ENCODE measurements at places on chromosomes 3 and 15.

DNA sequence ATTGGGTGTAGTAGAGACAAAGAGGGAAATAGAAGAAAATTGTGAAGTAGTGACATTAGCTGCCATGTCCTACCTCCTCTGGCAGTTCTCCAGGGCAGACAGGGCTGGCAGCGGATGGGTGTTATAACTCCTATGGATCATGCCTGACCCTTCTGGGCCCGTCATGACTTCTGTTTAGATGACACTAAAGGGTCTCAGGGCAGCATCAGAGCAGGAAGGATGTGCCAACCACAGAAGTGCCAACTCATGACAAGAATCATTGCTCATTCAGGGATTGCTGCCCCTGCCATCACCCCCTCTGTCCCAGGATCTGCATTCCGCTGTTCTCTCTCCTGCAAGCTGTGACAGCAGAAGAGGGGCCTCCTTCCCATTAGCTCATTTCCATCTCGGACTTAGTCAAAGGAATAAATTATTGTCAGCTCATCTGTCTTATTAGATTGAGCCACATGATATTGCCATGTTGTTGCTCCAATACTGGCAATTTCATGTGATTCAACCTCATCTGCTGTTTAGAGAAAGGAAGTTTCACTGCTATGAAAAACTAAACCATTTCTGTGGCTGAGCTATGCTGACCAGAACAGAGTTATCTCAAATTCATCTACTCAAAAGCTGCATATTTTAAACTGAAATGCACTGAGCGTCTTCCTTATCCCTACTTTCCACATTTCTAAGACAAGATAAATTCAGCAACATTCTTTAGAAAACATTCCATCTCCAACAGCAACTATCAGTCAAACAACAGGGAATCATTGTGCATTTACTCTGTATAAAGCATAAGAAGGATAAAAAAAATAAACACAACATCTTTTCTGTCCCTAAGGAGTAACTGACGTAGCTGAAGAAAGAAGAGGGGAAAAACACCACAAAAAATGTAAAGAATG, 271.6 kb downstream of the FHIT start:
- no peak for DNase-seq

- no peak for DNase-seq
These were observed 307.6 kb upstream of the LRRFIP2 start for GRCh38 chr3:37481982-37482381.

- DNase-seq = peak; percentile 43
These were observed 96.6 kb downstream of the SLC9A9 start for GRCh38 chr3:143751643-143752178.

DNA sequence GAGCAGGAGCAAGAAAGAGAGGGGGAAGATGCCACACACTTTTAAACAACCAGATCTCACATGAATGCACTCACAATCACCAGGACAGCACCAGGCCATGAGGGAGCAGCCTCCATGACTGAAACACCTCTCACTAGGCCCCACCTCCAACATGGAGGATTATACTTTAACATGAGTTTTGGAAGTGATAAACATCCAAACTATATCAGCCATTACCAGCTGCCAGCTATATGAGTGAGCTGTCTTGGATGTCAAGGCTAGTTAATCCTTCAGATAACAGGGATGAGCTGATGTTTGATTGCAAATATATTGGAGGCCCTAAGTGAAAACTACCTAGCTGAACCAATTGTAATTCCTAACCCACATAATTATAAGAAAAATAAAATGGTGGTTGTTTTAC, 108.4 kb upstream of the DCBLD2 start:
- no peak for DNase-seq

DNA sequence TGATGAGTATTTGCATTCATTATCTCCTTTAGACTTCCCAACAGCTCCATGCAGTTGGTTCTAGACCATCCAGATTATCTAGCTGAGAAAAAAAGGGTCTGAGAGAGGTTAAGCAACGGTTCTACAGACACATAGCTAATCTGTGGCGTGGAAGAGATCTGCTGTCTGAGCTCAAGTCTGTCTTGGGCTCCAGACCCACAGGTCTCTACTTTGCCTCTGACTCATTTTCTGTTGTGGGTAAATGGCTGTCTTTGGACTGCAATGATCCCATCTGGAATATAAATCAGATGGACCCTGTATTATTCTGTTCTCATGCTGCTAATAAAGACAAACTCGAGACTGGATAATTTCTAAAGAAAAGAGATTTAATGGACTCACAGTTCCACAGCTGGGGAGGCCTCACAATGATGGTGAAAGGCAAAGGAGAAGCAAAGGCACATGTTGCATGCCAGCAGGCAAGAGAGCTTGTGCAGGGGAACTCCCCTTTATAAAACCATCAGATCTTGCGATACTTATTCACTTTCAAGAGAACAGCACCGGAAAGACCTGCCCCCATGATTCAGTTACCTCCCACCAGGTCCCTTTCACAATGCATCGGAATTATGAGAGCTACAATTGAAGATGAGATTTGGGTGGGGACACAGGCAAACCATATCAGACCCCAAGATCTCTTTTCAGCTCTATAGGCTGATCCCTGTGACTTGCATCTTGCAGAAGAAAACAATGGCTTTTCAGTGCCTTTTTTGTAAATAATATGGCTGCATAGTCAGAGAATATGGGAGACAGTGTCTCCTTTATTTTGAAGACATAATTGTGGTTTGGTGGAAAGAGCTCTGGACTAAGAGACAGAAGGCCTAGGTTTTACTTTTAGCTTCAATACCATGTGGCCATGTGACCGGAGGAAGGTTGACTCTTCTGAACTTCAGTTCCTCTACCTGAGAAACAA, 24.7 kb downstream of the CEMIP start:
- DNase-seq = peak; percentile 58

GRCh38 chr3:110814170-110815007, 257.2 kb upstream of the NECTIN3 start:
- DNase-seq = peak; percentile 76

- DNase-seq = no peak
These were observed 412.4 kb downstream of the RAP2B start for GRCh38 chr3:153574445-153574844.

DNA sequence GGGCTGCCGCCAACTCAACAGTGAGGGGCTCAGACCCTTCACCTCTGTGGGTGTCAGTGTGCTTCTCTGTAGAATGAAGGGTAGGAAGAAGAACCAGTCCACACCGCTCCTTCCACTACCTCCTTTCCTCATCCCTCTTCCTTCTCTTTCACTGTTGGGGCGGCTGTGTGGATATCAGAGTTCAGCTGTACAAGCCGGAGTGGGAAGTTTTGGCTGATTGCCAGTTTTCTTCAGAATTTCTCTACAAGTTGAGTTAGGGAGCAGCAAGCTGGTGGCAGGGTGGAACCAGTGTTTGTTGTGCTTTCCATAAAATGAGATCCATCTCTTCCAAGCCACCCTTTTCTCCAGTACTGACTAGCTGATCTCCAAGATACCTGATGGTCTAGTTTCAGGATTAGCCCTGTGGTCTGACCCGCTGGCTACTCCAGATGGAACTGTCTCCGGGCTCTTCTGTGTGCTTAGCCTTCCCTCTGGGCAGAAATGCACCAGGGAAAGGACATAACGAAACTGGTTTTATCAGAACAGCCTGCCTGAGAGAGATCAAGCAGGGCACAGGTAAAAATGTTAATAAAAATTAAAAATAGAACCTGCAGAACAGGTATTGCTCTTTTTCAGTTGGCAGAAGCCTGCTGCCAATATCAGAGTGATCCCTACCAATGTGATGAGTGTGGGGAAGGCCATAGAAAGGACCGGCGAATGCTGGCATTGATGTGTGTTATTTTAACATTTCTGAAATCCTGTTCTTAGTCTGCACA, 169.9 kb upstream of the TSC22D2 start:
- no peak for DNase-seq

DNA sequence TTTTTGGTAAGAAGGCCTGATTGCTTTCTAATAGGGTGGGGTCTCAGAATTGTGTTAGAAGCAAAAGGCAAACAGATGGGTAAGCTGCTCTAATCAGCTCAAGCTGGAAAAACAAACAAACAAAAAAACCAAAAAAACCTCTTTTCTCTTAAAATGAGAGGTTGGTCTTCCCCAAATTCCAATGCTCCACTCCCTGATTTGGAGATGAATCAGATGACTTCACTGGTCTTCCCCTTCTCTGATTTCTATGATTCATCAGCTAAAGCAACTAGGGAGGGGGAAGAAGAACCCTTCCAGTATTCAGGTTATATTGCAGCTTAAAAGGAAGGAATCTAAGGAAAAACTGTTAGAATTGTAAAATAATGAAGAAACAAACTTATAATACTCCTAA, 9.6 kb upstream of the ANXA2 start:
- DNase-seq = no peak

GRCh38 chr3:23219552-23219951, 16.4 kb downstream of the UBE2E2 start:
- no peak for DNase-seq

GRCh38 chr3:186823386-186823785, 17.1 kb upstream of the RFC4 start:
- DNase-seq = peak; percentile 17

DNA sequence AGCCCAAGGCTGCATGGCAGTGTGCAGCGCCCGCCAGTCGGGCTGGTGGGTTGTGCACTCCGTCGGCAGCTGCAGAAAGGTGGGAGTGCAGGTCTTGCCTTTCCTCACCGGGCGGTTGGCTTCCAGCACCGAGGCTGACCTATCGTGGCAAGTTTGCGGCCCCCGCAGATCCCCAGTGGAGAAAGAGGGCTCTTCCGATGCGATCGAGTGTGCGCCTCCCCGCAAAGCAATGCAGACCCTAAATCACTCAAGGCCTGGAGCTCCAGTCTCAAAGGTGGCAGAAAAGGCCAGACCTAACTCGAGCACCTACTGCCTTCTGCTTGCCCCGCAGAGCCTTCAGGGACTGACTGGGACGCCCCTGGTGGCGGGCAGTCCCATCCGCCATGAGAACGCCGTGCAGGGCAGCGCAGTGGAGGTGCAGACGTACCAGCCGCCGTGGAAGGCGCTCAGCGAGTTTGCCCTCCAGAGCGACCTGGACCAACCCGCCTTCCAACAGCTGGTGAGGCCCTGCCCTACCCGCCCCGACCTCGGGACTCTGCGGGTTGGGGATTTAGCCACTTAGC, 4.3 kb downstream of the ISL2 start:
- peak; percentile 64 for DNase-seq

- peak; percentile 28 for DNase-seq
These were observed 6.5 kb downstream of the OR5K4 start for GRCh38 chr3:98359993-98360675.

GRCh38 chr3:11919390-11919789, 72.7 kb upstream of the TAMM41 start:
- DNase-seq = no peak

GRCh38 chr15:67174446-67174845, 80.0 kb downstream of the AAGAB start:
- no peak for DNase-seq

GRCh38 chr3:78268087-78268486, 1228.2 kb downstream of the ROBO2 start:
- no peak for DNase-seq

DNA sequence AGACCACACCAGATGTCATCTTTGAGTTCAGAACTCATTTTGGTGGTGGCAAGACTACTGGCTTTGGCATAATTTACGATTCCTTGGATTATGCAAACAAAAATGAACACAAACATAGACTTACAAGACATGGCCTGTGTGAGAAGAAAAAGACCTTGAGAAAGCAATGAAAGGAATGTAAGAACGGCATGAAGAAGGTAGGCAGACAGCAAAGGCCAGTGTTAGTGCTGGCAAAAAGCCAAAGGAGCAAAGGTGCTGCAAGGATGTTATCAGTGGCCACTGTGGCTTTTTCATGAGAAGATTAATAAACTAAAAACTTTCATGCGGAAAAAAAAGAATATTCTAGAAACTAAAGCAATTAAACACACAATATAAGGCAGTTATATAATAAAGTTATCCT, 21.9 kb downstream of the AAGAB start:
- no peak for DNase-seq

- DNase-seq = peak; percentile 9
These were observed 62.8 kb downstream of the OTOL1 start for GRCh38 chr3:161559177-161559998.
